HAP-1 (cell line): ENCODE measurements at places on chromosomes 2 and 18.

DNA sequence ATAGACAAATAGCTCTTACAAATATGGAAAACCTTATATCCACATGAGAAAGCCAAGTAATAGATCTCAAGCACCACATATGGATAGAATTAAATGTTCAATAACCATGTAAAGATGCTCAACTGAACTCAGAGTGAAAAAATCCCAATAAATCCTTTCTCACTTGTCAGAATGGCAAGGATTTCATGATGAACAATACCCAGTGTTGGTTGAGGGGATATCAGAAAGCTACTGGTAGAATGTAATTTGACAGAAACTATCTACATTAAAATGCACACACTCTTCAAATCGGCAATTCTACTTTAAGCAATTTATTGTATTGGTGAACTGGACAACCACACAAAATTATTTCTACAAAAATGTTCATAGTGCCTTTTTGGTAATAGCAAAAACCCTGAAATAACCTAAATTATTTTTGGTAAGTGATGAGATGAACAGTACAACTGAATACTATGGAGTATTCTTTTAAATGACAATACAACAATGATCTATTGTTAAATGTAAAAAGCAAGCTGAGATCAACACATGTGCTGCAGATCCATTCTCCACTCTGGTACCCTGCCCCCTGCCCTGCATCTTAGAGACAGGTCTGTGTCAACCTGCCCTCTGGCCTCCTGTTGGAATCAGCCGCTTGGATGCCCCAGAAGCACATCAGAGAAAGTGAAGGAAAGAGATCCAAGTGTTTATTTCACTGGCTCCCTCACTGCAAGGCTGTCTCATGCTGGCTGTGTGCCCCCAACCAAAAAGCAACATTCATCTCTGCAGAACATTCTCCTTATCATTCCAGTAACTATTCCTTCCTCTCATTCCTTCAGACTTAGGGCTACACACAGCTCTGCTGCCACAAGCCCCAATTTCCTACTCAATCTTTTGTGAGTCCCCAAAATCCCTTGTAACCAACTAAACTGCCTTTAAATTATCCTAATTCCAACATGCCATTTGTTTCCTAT lies 442.5 kb downstream of the LRATD1 start:
- no peak for DNase-seq

DNA sequence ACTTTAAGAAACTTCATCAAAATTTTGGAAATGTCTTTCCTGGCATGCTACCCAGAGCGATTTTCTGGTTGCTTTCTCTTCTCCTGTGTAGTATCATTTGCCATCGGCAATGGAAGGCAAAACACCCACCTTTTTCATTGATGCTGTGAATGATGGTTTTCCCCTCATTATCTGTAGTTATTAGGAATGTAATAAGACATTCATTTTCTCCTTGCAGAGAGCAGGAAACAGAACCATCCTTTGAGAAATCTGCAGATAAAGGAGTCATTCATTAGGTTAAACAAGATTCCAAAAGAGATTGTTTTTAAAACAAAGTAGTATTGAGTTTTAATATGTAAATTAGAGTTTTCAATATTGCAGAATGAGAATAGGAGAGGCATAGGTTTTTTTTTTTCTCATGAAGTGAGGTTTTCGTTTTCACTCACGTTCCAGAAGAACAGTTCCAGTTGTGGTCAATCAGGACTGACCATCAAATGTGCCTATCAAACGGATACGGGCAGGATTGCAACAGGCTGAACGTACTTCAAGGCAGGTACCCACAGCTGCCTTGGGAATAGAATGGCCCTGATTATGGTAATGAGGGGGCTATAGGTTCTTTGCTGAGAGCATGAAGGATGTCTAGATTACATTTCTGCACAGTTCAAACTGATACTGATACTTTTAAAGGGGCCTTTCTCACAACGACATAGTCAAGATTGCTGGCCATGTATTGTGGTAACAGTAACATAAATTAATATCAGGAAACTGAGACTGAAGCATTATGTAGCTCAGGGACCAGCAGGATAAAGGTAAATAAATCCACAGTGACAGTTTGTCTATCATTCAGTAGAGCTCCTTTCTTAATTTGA lies 49.8 kb upstream of the PLA2R1 start:
- no peak for DNase-seq

- DNase-seq, result peak; percentile 54
Measured at GRCh38 chr2:58427572-58428095, 186.5 kb upstream of the FANCL start.

DNA sequence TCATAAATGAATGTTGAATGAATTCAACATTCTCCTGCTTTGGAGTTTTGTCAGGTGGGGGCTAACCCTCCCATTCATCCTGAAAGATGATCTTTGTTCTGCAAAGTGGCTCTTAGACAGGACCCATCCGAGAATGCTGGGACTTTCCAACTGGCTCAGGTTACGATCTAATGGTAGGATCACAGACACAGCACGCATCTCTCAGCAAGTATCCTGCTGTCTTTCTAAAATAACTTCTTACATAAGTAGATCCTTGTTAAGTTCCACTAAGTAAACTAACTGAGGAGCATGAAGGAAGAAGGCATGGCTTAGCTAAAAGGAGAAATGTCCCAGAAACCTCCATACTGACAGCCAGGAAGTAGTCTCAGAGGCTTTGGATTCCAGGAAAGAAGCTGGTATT lies 23.7 kb downstream of the CYP27A1 start:
- DNase-seq, result no peak

DNA sequence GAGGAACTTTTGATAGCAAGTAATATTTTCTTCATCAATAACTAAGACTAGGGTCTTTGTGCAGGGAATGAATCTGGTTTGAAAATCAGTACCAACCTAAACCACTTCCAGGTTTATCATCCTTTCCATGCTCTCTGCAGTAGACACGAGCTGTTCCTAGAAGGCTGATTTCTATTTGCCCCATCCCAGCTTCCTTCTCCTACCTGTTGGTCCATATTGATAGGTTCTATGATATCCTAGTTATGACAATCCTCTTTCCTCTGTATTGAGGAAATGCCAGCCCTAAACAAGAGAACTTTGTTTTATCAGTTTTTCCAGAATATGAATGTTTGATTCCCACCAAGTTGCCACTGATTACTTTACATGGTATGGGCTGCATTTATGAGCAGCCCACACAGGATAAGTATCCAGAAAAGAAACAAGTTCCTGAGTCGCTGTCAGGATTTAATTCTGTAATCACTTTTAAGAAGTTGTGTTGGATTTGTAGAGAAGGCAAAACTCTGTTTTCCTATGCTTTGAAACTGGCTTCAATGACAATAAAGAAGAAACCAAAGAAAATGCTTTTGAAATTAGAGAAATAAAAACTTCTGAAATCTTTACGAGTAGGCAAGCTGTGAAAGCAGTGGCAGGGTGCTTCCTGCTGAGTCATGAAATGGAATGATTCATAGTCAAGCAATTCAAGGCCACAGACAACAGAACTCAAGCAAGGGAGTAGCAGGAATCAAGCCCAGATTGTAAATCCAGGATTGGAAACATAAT lies 37.3 kb upstream of the TANK start:
- no peak for DNase-seq

DNA sequence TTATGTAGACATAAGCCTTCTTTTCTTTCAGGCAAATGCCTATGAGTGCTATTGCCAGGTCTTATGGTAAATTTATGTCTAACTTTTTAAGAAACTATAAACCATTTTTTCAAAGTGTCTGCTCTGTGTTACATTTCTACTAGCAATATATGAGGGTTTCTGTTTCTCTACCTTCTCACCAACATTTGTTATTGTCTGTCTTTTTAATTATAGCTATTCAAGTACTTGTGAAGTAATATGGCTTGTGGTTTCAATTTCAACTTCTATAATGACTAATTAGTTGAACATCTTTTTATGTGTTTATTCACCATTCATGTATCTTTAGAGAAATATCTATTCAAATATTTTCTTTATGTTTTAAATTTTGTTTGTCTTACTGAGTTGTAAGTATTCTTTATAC lies 213.1 kb upstream of the MC4R start:
- no peak for DNase-seq

DNA sequence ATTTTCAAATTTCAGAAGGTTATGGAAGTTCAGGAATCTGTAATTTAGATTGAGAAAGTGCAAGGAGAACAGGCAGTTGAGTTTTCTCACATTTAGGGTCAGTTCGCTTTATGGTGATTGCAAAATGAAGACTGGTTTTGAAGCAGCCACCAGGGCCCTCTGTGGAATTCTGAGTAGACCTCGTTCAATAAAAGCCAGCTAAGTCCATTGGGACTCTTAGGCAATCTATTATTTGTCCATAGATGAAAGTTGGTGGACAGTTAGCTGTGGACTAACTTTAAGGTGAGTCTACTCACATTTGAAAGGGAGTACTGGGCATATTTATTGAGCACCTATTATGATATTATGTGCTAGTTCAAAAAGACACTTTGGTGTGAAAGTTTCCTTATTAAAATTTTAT lies 266.3 kb upstream of the LINC00305 start:
- DNase-seq, result no peak

- no peak for DNase-seq
Measured at GRCh38 chr2:142484111-142484510, 353.3 kb upstream of the LRP1B start.

DNA sequence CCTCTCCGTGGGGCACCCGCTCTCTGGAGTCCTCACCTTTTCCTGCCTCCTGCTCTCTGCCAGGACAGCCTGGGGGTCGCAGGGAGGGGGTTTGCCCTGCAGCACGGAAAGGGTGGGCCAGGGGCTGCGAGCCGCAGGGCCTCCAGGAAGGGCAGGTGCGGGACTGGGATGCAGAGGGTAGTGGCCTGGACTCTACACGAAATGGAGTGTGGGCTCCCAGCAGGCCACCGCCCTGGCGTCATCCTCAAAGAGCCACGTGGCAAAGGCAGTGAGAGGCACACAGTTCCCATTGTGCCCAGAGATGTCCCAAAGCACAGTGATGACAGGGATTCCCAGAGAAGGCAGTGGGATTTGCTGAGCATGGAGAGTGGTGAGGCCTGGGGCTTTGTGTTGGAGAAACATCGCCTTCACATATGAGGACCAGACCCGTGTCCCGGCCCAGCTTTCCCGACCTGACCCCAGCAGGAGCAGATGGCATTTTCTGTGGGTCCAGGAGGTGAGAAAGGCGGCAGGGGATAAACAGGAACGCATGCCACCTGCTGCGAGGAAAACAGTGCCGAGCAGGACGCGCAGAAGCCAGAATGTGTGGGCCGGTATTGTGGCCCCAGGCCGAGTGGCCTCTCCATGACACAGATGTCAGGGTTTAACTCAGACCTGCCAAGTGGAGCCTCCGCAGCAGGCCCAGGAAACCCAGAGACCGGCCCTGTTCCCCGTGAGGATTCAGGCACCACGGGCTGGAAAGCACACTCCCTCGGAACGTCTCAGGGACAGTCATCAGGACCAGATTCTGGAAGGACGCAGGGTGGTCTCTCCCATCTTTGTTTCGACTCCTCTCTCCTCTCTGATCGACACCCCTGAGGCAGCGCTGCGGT lies 855.5 kb upstream of the SALL3 start:
- no peak for DNase-seq

DNA sequence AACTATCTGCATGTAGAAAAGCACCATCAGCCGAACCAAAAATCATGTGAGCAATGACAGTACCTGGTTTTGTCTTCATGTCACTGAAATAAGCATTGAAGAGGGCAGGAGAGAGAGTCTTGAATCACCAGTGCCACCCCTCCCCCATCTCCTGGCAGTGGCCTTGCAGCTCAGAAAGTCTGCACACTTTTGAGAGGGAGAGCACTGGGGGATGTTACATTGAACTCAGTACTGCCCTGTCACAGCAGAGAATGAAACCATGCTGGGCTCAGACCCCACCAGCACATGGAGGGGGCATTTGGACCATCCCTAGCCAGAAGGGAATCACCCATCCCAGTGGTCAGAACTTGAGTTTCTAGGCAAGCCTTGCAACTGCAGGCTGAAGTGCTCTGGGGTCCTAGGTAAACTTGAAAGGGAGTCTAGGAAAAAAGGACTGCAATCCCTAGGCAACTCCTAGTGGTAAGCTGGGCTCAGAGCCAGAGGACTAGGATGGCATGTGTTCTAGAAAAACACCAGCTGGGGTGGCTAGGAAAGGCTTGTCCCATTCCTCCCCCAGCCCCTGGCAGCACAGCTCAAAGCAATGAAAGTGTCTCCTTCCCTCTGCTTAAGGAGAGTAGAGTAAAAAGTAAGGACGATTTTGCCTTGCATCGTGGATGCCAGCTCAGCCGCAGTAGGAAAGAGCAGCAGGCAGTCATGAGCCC lies 259.9 kb upstream of the MYT1L start:
- DNase-seq, result no peak

DNA sequence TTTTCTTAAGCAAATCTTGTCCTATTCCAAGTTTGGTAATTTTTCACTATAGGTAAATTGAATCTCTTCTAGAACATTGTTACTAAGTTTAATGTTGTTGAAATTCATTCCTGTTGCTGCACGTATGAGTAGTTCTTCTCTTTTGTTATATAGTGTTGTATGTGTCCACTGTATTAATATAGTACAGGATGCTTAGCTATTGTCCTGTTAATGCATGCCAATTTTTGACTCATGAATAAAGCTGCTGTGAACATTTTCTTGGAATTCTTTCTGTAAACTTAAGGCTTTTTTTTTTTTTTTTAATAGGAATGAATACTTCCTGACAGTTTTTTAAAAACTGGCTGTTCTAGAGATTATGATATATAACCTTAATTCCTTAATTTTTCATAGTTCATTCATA lies 326.9 kb downstream of the SLC4A3 start:
- DNase-seq, result no peak

- no peak for DNase-seq
Measured at GRCh38 chr18:40168026-40168425, 1787.0 kb upstream of the PIK3C3 start.

GRCh38 chr2:221780281-221780688 lies 208.2 kb upstream of the EPHA4 start:
- peak; percentile 16 for DNase-seq
